ENCODE measurements at places on chromosomes 2 and 18.

DNA sequence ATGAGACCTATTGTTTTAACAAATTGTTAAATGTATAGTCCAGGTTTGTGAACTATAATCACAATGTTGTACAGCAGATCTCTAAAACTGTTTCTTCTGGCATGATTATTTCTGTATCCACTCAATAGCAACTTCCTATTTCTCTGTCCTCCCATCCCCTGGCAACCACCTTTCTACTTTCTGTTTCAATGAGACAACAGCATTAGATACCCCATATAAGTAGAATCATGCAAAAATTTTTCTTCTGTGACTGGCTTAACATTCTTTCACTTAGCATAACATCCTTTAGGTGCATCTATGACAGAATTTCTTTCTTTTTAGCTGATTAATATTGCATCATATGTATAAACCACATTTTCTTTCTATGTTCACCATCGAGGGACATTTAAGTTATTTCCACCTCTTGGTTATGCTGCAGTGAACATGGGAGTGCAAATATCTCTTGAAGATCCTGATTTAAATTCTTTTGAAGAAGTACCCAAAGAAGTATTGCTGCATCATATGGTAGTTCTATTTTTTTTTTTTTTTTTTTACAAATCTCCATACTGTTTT lies 713.5 kb downstream of the LRP1B start:
- no peak for DNase-seq

- DNase-seq, result no peak
Observed at GRCh38 chr2:190432567-190433231, 24.5 kb downstream of the MFSD6 start.

DNA sequence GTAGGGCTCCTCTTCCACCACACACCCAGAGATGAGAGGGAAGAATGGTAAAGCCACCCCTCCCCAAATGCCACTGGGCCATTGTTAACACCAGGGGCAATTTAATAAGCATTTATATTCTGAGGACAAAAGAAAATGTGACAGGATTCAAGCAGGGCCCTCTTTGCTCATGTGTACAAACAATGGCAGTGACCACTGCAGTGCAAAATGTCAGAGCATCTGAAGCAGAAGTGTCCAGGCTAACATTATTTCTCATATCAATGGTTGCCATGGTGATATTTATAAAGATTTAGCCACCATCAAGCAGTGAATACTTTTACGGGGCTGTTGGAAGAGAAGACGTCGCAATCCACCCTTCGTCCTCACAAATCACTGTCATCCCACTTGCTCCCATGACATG lies 10.8 kb upstream of the EPB41L3 start:
- DNase-seq, result no peak

DNA sequence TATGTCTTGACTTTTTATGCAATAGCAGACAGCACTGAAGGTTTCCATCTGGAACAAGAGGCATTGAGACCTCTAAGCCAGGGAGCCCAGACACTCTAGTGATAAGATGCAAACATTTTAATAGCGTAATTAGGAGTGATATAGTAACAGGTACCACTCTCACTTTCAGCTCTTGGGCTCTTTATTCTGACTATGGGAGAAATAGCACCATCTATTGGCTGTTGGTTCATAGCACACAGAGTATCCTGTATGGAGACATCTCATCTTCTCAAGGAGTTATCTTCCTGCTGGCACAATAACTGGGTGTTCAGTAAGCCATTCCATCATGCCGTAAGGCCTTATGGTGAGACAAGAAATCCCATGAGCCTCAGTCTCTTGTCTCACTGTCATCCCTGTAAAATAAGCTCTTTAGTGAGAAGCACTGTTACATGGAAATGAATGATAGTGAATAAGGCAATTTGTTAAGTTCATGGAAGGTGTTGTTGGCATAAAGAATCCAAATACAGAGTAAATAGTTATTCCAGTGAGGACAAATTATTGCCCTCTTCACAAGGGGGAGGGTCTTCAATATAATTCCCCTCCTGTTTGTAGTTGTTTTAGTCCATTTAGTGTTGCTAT lies 48.3 kb downstream of the THUMPD2 start:
- DNase-seq, result no peak

DNA sequence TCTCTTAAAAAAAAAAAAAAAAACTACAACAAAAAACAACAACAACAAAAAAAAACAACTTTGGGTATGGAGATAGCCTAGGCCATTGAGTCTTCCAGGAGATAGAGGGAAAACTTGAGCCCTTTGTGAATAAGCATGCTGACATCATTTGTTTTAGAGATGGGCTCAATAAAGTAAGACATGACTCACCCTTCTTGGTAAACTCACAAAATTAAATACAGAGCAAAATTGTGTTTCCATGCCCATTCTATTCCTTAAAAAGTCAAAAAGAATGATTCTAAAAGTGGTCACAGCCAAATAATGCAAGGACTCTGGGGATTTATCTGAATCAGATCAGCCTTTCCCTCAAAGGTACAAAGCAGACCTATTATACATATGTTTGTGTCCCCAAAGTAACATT lies 117.4 kb downstream of the ETAA1 start:
- DNase-seq, result no peak

GRCh38 chr2:13193900-13194299 lies 477.2 kb downstream of the TRIB2 start:
- no peak for DNase-seq

DNA sequence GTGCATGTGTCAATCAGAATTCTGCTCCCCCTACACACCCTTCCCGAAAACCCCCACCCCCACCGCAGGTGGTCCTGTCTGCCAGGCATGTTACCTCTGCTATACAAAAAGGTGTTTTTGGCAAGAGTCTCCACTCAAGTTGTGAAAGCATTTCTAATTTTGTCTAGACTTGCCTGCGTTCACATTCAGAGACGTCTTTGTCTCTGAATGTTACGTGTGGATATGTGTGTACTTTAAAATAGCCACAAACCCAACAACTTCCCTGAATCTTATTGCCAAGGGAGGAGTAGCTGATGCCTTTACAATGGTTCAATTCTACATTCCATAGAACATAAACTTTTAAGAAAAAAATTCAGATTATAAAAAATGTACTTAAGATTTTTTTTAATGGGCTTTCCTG lies 66.6 kb downstream of the ITGA4 start:
- DNase-seq, result no peak

GRCh38 chr18:58106289-58107070 lies 62.5 kb downstream of the NEDD4L start:
- DNase-seq, result no peak

GRCh38 chr2:30705711-30706533 lies 101.3 kb downstream of the CAPN13 start:
- no peak for DNase-seq
